ENCODE measurements at places on chromosomes 13 and 19.

GRCh38 chr13:48009284-48009683 lies 8.2 kb upstream of the SUCLA2 start:
- DNase-seq = no peak

- no peak for DNase-seq
Observed at GRCh38 chr13:102309110-102309509, 92.7 kb downstream of the FGF14 start.

- no peak for DNase-seq
Observed at GRCh38 chr13:91174886-91175501, 172.5 kb upstream of the MIR17HG start.

GRCh38 chr19:49472936-49473335 lies 1.1 kb upstream of the FLT3LG start:
- DNase-seq = no peak

DNA sequence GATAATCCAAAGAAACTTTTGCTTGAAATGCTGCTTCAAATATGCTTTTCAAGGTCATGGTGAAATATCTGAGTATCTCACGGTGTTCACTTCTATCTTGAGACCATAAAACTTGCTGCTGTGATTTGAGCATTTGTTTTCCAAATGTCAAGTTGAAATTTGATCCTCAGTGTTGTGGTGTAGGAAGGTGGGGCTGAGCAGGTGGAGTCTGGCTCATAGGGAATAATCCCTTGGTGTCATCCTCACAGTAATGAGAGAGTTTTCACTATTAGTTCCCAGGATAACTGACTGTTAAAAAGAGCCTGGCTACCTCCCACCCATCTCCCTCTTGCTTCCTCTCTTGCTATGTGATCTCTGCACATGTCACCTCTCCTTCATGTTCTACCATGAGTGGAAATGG lies 858.0 kb upstream of the SLITRK5 start:
- DNase-seq = no peak

DNA sequence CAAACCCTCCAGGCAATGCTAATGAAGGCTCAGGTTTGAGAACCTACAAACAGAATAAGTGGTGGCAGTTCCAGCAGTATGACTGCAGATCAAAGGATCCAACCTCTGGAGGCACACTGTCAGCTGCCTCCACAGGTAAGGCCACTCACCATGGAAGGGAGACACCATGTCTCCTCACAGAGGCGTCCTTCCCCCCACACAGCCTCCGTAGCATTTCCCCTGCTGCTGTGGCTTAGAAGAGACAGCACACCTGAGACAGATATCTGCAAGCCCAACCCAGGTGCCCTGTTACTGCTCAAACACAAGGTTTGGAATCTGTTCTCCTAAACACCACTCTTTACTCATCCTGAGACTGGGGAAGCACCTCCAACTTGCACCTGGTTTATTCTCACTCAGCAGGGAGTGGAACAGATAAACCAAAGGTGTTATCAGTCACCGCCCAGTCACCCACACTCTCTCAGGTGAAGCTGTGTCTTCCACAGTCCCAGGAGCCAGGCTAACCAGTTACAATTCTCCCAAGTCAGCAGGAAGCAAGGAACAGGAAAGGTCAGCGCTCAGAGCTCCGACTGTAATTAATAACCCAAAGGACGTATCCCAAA lies 311.2 kb downstream of the FOXO1 start:
- no peak for DNase-seq

DNA sequence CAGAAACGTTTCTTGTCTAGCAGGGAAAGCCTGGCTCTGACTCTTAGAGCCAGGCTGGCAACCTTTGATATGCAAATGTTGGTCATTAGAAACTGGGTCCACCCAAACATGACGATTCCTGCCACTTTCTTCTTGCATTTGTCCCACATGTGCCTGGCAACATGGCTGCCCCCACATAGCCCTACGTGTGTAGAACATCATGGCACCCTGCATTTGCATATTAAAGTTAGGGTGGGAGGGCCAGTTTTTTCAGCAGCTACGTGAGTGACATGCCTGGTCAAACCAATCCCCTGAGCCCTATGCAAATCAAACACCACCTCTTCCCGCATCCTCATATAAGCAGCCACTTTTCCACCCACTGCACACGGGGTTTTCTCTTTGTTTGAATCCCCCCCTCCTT lies 95.0 kb downstream of the LIG4 start:
- DNase-seq = no peak

- no peak for DNase-seq
Observed at GRCh38 chr19:58033741-58034476, at the start of gene ZSCAN1. TSS of gene ZSCAN1 (plus strand) at chr19:58034025. CDS start at chr19:58037837, 3,812 bp downstream.

DNA sequence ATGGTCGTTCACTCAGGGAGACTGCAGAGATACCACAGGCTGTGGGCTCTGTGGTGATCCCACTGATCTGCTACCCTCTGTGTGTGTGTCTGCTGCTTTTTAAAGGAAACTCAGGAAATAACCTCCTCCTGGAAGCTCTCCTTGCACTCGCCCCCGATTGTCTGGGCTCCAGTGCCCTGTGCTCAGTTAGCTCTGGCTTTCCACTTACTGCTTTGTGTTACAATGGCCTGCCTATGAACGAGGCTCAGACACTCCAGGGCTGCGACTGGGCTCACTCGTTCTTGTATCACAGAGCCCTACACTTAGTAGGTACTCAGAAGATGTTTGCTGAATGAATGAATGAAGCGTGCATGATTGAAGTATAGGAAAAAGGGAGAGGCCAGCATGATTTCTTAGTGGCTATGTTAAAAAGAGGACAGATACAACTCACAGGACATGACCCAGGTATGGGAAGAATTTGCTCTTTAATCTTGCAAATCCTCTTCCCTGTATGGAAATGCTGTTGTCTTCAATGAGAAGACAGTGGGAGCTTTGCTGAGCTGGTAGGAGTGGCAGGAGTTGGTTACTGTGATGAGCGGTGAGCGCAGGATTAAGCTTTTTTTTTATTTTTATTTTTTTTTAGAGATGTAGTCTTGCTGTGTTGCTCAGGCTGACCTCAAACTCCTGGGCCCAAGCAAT lies 26.4 kb downstream of the B3GLCT start:
- no peak for DNase-seq

- DNase-seq = no peak
Observed at GRCh38 chr13:58619396-58620113, 988.0 kb downstream of the PCDH17 start.

DNA sequence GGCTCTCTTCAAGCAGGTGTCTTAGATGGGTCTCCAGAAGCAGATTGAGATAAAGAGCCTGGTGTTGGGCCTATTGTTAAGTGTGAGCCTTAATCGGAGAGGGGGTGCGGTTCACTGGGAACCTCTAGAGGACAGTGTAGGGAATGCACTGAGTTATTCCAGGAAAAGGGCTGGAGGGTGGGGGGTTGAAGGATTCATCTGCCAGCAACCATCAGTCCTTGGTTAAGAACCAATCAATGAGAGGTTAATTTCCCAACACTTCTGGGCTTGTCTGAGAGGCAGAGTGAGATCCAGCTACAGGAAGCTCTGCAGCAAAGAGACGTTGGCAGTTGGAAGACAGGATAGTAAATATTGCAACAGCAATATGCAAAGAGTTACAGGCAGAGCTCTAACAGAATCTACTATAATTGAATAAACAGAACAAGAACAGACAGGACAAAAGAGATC lies 28.7 kb downstream of the CYP4F2 start:
- no peak for DNase-seq

Data from activated CD4-positive, CD25-positive, alpha-beta regulatory T cell treated with anti-CD3 and anti-CD28 coated beads, Interleukin-2, amount 50 U/mL, for 16 hours (primary cell).